ENCODE measurements at places on chromosomes 1 and 21.

DNA sequence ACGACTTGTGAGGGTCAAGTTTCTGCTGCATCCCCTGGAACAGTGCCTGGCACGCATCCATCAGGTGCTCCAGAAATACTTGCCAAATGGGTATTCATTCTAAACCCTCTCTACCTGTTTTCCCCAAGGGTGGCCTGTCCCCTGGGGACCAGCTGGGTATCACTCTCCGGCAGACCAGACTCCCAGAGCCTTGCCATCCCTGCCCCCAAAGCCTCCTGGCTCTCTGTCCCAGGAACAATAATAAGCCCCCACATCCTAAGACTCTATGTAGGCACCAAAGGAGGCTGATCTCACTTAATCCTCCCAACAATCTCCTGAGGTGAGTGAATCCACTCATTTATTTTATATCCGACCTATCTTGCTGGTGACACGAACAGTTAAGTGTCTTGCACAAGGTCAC, 96.7 kb downstream of the MRPL37 start:
- peak; percentile 19 for DNase-seq

DNA sequence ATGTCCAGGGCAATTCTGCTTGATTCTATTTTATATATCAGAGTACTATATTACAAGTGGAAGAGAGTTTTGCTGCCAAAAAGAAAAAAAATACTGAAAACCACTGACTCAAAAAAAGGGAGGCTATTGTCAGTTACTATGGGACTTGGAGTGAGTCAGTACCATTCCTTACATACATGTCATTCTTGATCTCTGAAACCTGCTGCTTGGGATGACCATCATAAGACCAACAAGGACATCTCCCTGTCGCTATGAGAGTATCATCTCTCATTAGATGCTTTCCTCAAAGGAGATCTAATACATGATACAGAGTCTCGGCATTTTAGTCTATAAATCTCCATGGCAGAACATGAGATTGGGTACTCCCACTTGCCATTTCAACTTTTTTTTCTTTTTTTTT, 11.8 kb upstream of the INPP5B start:
- no peak for DNase-seq

- DNase-seq, result no peak
Observed at GRCh38 chr21:35909456-35910223, 150.7 kb downstream of the SETD4 start.

DNA sequence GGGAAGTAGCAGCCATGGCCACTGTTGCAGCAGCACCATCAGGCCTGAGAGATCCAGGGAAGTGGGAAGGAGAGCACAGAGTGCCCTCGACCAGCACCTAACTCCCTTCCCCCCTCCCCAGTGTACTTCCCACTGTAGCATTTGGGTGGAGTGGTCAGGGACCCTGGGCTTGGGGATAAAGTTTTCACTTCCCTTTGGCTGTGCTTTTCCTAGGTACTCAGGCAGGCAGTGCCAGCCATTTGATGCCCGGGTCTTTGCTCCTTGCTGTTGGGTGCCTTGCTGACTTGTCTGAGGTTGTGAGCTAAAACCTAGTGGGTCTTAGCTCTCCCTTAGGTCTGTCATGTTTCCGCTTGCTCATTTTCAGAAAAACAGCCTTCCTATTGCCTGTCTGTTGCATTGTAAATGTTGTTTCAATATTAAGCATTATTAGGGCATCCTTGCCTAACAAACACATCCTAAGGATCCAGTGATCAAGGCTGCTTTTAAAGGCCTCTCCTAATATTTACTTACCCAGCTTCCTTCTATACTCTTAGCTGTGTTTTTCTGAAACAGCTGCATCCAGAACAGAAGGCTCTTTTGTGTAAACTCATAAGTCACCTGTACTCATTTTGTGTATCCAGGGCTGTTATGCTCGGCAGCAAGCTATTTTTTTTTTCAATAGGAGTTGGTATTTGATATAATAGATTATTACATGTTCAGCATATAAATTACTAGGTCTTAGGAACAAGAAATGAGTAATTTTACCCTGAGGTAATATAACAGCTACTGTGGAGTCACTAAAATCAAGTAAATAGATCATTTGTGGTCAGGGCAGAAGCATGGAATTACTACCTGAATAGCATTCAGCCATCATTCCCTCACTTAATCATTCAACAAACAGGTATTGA, 418.6 kb upstream of the PROX1 start:
- DNase-seq, result peak; percentile 57

GRCh38 chr1:53189061-53189460, 7.6 kb upstream of the CPT2 start:
- no peak for DNase-seq

DNA sequence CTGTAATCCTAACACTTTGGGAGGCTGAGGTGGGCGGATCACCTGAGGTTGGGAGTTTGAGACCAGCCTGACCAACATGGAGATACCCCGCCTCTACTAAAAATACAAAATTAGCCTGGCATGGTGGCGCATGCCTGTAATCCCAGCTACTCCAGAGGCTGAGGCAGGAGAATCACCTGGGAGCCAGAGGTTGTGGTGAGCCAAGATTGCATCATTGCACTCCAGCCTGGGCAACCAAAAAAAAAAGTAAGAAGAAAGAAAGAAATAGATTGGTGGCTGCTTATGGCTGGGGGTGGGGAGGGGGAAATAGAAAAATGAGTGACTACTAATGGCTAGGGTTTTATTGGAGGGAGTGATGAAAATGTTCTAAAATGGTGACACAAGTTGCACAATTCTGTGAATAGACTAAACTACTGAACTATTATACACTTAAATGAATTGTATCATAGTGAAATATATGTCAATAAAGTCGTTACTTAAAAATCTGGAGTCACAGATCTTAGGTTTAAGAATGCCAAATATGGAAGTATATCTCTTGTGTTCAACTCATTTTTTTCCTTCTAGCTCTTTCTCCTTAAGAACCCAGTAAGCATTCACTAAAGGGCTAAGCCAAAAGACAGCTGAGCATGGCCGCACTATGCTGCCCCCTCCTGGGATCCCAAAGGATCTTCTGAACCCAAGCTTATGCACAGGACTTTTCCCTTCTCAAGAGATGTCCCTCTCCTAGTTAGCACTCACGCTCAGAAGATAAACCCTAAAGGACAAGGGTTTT, 3.2 kb upstream of the NPL start:
- peak; percentile 56 for DNase-seq

GRCh38 chr1:195965475-195965874, 642.8 kb downstream of the KCNT2 start:
- no peak for DNase-seq

- no peak for DNase-seq
Observed at GRCh38 chr1:9135073-9135836, 6.4 kb upstream of the GPR157 start.

DNA sequence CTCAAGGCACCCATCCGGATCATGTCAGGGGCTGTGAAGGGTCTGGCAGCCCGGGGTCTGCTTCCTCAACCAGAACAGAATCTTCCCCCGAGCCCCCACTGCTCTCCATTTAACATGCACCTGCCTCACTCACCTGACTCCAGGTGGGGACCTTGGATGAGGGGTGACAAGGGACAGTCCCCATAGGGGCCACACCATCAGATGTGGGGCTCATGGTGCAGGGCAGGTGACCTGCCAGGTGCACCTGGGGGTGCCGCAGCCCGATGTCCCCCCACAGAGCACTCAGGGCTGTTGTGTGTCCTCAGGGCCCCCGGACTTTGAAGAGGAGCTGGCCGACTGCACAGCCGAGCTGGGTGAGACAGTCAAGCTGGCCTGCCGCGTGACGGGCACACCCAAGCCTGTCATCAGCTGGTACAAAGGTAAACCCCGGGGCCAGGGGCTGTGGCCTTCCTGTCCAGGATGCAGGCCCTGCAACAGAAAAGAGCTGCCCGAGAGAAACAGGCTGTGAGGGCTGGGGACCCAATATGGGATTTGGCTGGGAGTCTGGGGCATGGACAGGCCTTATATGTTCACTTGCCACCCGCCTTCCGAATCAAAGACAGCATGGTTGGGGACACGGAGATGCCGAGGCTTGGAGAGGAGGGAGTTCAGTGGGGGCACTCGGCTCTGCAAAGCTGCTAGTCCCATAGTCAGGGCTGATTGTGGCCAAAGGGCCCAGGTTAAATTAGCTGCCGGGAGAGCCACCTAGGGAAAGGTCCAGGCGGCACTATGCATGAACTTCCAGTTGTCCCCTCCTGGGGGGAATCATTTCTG, 64.6 kb downstream of the TRIM11 start:
- DNase-seq, result no peak

DNA sequence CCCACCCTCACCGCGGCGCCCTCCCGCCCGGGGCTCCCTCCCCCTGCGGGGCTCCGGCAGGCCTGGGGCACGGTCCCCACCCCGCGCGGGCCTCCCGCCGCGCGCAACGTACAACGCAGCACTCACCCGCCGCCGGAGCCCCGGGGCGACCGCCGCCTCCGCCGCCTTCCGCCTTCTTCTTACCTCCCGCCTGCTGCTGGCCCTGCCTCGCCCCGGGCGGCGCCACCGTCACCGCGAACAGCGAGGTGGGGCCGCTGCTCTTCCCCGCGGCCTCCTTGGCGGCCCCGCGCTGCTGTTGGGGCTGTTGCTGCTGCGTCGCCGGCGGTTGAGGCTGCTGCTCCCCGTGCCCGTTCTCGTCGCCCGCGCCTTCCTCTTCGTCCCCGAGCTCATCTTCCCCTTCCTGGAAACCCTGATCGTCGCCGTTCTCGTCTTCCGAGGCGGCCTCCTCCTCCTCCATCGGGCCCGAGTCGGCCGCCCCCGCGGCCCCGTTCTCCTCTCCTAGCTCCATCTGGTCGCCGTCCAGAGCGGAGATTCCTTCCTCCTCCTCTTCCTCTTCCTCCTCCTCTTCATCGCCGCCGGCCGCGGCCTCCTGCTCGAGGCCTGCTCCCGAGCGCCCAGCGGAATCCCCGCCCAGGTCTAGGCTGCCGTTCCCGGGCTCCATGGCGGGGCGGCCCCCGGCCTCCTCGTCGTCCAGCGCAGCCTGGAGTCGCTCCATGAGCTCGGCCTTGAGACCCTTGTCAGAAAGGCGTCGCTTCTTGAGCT, 671 bp downstream of the HNRNPU start:
- DNase-seq, result no peak

- no peak for DNase-seq
Observed at GRCh38 chr1:159206110-159206509, 1.4 kb downstream of the ACKR1 start.

DNA sequence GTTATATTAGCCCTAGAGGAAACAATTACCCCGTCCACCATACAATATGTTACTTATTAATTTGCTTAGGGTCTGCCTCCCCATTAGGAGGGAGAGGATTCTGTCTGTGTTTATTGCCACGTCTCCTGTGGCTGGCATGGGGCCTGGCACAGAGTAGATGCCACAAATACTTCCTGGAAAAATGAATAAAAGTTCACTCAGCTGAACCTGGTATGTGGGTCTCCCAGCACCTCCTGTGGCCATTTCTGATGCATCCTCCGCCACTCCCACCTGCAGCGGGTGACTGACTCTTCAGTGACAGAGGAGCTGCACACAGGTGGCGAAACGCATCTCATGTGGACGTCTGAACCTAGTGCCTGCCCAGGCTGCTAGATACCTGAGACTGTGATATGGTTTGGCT, 112.7 kb downstream of the CLIC6 start:
- DNase-seq, result no peak
